Myocyte (in vitro differentiated cells): ENCODE measurements at places on chromosomes 1 and 21. TPM values are rescaled to one million over a fixed set of nuclear protein-coding genes. Genes with fewer than 3 reads are reported as not detected.

GRCh38 chr1:194309269-194309668 is 1122.9 kb upstream of the B3GALT2 start:
- no peak for DNase-seq

Gene KCNJ9
- total RNA-seq = not detected in 2 replicates

Gene OR10Z1
- total RNA-seq = not detected in 2 replicates

Gene TNN
- not detected in 2 replicates for total RNA-seq

Gene GJA5
- not detected in 2 replicates for total RNA-seq
